ENCODE measurements at places on chromosomes 2 and 18. TPM values are rescaled to one million over a fixed set of nuclear protein-coding genes. Genes with fewer than 3 reads are reported as not detected.

DNA sequence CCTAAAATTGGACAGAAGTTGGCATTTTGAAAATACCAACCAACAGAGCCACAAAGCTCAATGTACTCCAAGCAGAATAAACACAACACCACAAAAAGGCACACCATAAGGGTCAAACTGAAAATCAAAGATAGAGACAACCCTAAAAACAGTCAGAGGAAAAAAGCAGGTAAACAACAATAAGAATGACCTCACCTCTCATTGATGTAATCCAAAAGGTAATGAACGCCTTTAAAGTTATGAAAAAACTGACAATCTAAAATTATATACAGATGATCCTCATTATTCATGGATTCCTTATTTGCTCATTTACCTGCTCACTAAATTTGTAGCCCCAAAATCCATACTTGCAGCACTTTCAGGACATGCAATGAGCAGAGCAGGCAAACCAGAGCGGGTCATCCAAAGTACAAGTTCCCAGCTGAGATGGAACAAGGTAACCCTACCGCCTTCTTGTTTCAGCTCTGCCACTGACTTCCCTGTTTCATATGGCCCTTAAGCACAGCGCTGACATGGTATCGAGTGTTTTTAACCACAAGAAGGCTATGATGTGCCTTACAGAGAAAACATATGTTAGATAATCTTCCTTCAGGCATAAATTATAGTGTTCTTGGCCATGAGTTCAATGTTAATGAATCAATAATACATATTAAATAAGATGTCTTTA is 17.0 kb downstream of the RTN4 start:
- no peak for DNase-seq

DNA sequence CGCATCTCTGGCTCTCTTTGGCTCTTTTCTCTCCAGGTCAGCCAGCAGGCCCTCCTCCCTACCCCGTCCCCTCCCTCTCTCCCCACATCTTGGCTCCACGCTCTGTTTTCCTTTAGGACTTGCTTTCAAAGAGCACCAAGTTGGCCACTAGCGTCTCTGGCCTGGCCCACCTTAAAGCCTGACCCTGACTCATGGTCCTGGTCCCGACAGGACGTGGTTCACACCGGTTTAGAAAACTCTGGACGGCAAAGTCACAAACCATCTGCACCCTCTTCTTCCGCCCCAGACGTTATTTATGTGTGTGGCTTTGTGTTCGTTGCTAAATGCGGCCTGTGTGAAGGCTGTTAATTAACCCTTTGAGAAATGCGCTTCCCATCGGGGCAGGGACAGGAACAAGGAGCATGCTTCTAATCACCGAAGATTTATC is 169.0 kb upstream of the HAAO start:
- no peak for DNase-seq

Gene SLC16A14
- total RNA-seq, result 1.1 TPM

Gene DSG1
- total RNA-seq, result not detected

Gene CAVIN2
- total RNA-seq, result 240 TPM

Data from glomerular endothelial cell (primary cell).